ENCODE measurements at places on chromosomes 7 and 10.

- no peak for DNase-seq
Measured at GRCh38 chr10:124624895-124625294, 119.3 kb downstream of the FAM53B start.

- DNase-seq = no peak
Measured at GRCh38 chr7:133076142-133076541, 5.7 kb downstream of the CHCHD3 start.

DNA sequence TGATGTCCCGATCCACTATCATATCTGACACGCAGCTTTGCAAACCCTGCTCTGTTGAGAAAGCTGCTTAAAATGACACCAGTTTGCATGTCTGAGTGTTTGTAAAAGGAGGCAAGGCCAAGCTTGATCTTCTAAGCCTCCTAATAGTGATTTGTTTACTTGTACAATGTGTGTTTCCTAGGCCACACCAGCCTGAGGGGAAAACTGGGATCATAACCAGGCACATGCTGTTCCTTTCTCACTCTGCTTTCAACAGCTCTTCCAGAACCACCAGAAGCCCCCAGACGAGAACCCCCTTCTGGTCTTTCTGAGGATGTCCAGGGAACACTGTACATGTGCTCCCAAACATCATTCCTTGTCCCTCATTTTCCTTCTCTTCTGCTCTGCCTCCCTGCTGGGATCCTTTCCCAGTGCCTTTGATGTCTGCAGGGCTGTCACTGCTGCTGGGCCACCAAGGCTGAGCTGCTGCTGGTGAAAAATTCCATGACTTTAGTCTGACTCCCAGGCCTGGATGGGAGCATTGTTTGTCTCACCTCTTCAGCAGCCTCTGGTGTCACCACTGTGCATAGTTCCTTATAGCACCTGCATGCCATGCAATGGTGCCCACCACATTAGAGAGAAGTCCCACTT lies 4.0 kb upstream of the LGI1 start:
- no peak for DNase-seq

GRCh38 chr10:96446966-96447596 lies 66.6 kb downstream of the TLL2 start:
- DNase-seq = no peak

DNA sequence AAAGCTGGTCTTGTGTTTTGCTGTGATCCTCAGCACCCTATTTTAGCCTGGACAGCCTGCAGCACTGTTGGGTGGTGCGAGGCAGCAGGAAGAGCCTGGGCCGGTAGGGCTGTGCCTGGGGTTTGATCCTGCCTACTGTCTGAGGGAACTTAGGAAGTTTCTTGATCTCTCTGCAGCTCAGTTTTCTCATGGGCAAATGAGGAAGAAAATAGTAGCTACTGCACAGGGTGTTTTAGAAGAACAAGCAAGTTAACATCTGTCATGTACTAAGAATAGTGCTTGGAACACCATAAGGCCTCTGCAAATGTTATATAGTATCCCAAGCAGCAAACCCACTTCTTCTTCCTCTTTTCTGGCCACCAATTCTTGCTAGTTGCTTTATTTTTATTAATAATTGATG lies 12.0 kb upstream of the AGR2 start:
- no peak for DNase-seq

DNA sequence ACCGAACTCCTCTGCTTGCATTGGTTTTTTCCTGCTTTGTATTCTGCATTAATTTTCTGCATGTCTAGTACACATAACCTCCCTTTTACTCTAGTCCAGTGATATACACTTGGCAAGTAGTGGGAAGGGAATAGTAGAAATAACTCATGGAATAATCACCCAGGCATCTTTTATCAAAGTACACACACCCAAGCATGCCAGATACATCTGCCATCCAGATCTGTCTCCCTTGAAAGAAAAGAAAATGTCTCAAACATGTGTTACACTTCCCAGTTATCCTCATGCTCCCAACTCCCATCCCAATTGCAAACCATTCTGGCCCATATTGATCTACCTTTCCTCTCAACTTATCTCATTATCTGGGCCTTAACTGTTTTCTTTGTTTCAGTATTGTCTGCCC lies 79.0 kb downstream of the PHYHIPL start:
- DNase-seq = no peak

- DNase-seq = no peak
Measured at GRCh38 chr10:115818012-115818411, 455.0 kb downstream of the GFRA1 start.

- DNase-seq = no peak
Measured at GRCh38 chr7:47202146-47202783, 379.6 kb downstream of the TNS3 start.

- no peak for DNase-seq
Measured at GRCh38 chr7:106451171-106451570, 166.4 kb upstream of the NAMPT start.

DNA sequence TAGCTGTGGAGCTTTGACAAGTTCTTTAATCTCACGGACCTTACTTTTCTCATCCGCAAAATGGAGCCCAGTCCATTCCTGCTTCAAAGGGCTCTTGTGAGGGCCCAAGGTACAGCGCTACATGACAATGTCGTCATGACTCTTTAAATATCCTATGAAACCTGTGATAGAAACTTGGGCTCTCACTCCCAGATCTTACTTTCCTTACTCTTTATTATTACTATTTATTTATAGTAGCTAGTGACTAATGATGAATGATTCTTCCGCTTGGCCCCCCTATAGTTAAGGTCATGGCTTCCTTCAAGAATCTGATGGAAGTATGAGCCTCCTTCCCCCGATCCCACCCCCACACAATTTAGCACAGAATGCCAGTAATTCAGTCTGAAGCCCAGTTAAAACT lies 41.9 kb downstream of the RBM20 start:
- no peak for DNase-seq

DNA sequence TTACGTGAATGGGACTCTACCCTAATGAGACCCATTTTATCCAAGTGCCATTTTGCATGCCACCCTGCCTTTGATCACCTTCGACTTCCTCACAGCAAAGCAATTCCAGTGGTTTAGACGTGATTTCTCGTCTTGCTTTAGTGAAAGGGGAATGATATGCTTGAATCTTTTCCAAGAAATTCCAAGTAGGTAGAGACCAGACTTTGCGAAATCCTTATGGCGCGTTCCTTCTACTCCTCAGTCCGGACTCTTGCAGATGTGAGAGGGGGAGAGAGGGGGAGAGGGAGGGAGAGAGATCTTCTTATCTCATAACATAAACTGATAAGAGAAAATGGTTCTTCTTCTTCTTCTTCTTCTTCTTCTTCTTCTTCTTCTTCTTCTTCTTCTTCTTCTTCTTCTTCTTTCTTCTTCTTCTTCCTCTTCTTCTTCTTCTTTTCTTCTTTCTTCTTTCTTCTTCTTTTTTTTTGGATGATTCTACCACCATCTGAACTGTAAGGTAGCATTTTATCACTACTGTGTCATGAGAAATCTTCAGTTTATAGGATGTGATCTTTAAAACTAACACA lies 883 bp downstream of the SPAG6 start:
- DNase-seq = no peak

GRCh38 chr10:15735763-15736162 lies 16.0 kb upstream of the ITGA8 start:
- DNase-seq = no peak

GRCh38 chr10:16968416-16969041 lies 151.3 kb upstream of the RSU1 start:
- DNase-seq = no peak

GRCh38 chr10:108439397-108439796 lies 1274.9 kb upstream of the SORCS1 start:
- no peak for DNase-seq

- no peak for DNase-seq
Measured at GRCh38 chr10:70592746-70593512, 9.6 kb downstream of the PRF1 start.

- DNase-seq = no peak
Measured at GRCh38 chr10:104441329-104442000, 87.8 kb downstream of the CFAP58 start.

GRCh38 chr10:46171661-46172060 lies 115.1 kb upstream of the ANTXRL start:
- DNase-seq = no peak

DNA sequence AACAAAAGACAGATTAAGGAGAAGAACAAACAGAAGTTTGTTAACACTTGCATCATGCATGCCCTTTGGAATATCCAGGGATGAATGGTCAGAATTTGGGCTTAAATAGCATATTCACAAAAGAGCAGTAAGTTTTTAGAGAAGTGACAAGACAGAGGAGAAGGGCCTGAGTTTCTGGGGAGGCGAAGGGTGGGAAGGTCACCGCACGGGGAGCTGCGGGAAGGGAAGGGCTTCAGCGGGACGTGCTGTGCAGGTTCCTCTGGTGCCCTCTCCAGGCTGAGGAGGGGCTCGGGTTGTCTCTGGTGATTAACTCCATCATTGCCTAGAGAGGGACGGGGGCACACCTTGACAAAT lies 10.4 kb upstream of the ZNF22 start:
- DNase-seq = no peak

- DNase-seq = no peak
Measured at GRCh38 chr7:2299131-2299829, 15.0 kb downstream of the SNX8 start.

- DNase-seq = no peak
Measured at GRCh38 chr7:5064391-5065106, 18.9 kb downstream of the RBAK start.

GRCh38 chr10:100829097-100829870 lies 83.5 kb upstream of the SLF2 start:
- no peak for DNase-seq

DNA sequence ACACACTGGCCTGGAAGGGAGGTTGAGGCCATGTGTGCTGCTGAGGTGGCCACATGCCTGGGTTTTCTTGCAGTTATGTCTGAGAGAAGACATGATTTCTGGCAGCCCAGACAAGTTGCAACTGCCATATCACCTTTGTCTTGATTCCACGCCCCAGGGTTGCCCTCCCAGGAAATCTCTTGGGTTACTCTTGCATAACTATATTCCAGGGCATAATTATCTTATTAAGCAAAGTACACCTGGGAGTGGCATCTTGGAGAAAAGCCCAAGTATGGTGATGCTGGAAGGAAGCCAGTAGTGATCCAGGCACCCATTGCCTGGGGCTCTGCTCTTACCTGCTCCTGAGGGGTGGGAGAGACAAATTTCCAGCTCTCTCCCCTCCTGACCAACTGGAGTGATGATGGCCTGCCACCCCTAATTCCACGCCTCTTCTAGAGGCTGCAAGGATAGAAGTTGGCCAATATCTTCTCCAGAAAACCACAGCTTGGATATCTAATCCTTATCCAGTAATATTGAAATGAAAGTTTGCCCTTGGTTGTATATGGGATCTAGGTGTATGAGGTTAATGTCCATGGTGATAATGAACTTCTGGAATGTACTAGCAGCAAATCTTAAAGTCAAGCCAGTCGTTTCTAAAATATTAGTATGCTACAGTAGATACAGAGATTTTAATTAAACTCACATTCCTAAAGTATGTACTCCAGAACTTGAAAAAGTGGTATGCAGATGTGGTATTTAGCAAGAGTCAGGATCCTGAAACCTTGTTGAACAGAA lies 5.0 kb downstream of the AKR1B10 start:
- DNase-seq = no peak

GRCh38 chr7:16985621-16986020 lies 103.8 kb upstream of the AGR3 start:
- no peak for DNase-seq

- DNase-seq = no peak
Measured at GRCh38 chr10:8378198-8378983, 323.9 kb downstream of the GATA3 start.

GRCh38 chr10:132292287-132293200 lies 15.2 kb downstream of the STK32C start:
- no peak for DNase-seq

DNA sequence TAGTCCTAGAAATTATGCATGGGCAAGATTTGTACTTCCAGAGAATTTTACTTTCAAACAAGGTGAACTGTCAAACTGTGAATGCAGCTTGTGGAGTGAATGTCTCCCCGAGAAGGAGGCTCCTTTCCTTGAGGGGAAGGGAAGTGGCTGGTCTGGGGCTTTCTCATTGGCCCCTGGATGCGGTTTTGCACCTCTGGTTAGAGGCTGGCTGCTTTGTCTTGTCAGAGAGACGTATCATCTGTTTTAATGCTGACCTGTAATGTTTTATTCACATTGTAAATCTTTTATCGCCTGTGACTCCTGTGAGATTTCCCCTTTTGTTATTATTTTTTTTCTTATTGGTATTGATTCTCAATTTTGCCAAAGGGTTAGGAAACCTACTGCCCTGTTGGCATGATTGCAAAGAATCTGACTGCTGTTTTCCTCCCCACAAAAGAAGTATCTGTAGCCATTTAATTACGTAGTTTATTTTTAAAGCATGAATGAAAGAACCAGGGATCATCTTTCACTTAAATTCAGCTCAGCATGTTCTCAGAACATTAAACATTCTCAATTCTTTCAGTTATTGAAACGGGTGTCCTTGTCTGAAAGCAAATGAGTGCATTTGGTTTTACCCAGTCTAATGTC lies 238.3 kb upstream of the NFE2L3 start:
- DNase-seq = no peak

DNA sequence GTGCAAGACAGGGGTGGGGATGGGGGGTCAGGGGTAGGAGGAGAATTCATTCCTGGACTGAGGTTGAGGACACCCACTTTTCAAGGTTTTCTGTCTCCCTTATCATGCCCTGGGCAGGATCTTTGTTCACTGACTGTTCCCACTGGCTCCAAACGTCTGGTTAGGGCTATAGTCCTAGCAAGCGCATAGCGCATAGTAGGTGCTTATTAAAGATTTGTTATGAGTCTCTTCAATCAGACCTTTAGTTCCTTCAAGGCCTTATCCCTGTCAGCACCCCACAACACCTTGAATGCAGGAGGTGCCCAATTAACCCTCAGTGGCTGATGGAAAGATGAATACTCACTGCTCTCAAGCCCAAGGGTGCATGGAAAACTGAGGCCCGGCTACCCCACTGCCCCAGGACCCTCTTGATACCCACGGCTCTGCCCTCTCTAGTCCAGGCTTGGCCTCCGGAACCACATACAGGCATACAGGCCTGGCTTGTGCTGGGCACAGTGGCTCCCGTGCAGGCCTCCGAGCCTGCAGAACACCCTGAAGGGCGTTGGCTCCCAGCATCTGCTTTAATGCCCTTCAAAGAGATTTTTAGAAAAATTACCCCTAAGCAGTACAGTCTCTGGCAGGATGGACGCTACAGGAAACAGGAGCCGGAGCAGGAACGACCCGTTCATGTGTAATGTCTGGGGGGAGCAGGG lies 177.7 kb downstream of the SH3PXD2A start:
- DNase-seq = no peak

- no peak for DNase-seq
Measured at GRCh38 chr7:69598081-69598486, at the start of gene AUTS2. AUTS2 (plus strand) TSS chr7:69598475; CDS start chr7:69599654, 1,179 bp downstream.

DNA sequence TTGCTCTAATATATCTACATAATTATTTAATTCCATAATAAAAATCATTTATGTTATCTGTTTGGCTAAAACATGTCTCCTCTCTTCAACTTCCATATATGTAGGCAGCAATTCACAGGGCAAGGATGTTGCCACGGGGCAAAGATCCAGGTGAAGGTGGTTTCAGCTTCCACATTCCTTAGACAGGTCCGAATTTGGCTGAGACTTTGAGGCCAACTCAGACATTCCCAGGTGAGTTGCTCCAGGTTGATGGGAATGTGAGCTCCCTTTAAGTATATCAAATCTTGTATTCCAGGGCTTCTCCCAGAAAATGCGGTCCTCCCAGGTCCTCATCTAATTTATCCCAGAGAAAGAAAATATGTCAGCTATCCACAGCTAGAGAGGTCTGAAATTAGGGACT lies 15.1 kb upstream of the AOAH start:
- no peak for DNase-seq
